Stimulated activated CD8-positive, alpha-beta memory T cell treated with anti-CD3 and anti-CD28 coated beads, Interleukin-15, amount 100 ng/mL, for 1 hour (primary cell): ENCODE measurements at places on chromosomes 12 and 14.

DNA sequence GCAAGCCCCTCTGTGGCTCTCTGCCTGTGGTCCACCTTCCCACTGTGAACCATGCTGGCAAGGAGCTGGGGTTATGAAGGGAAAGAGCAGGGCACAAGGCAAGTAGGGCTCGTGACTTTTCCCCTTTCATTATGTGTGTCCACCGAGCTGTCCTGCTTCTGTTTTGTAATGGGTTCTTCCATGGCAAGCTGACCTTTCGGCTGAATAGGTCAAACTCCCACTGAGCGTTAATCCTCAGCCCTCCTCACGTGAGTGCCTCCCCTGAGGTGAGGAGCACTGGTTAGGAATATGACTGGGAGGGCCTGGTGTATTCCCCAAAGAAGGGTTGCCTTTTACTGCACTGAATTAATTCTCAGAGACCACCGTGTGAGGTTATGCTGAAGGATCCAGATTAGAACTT is 424.3 kb downstream of the NPAS3 start:
- no peak for DNase-seq

DNA sequence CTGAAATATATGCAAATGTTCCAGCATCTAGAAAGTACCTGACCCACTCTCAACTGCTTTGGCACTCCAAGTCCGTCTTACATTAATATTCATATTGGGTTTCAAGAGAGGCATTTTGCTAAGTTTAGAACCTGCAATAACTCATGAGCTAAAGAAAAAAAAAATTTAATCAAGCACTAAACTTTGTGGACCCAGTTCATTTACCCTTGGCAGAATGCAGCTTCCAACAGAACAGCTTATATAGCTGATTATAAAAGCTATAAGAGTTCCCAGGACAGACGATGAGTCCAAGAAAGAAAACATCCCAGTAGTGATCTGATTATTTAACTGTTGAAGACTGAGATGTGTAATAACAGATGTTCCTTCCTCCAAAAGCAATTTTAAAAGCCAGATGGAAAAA is 592.0 kb downstream of the KCNH5 start:
- DNase-seq, result no peak

GRCh38 chr14:58876608-58877007 is 238.8 kb downstream of the DACT1 start:
- no peak for DNase-seq

DNA sequence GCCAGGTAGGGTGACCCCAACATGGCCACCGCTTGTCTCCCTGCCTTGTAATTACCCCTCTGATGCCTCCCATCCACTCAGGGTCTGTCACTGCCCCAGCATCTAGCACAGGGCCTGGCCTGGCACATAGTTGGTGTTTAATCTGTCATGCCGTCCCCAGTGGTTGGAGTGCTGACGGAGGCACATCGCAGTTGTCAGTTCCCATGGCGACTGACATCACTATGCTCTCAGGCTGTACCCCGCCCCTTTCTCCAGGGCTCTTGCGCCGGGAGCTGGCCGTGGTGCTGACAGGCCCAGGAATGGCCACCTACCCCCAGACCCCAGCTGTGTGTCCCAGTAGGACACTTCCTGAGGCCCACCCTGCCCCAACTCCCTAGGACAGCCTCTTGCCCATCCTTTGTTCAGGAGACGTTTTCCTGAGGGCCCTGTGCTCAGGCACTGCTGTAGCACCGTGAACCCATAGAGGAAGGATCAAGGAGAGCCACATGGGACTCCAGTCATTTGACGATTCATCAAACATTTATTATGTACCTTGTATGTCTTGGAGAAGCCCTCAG is 23.0 kb downstream of the FAM222A start:
- DNase-seq, result no peak

DNA sequence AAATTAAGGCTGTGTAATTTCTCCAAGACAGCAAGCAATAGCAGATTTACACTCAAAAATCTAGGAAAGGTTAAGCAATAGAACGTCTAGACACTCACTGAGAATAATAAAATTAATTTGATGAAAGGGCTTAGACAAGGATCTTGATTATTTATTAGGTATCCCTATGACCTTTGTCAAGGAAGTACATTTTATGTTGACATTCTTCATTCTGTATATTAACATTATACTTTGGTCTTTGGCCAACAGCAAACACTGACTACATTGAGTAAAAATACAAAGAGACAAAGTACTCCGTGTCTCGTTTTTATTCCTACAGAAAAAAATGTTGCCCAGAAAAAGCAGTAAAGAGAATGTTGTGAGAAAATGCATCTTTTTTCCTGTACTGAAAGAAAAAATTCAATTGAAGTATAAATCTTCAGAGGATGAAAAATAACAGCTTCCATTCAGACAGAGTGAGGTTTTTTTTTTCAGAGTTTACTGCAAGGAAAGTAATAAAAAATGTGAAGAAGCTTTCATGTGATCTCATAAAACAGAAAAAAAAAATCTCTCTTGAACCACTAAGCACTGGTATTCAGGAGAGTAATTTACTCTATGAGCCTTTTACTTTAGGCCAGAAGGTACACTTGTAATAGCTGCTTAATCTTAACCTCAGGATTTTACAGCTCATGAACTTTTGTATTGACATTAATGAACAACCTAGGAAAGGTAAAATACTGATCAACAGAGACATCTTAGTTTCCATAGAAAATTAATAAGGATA is 605.0 kb downstream of the FSCB start:
- DNase-seq, result no peak

GRCh38 chr12:6807170-6807569 is 14.5 kb upstream of the GPR162 start:
- DNase-seq, result no peak

- no peak for DNase-seq
These were observed 33.5 kb downstream of the SLC25A21 start for GRCh38 chr14:37138898-37139297.

DNA sequence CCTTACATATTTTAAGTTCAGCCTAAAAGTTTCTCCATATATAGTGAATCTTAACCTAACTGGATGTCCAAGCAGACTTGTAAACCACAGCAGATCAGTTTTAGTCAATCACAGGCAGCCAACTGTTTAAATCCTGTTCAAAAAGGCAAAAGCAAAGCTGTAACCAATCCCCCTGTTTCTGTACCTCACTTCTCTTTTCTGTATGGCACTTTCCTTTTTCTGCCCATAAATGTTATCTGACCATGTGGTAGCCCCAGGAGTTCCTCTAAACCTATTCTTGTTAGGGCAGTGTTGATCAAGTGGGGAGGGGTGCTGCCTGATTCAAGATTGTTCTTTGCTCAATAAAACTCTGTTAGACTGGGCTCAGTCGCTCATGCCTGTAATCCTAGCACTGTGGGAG is 8.5 kb upstream of the DACT1 start:
- no peak for DNase-seq

- no peak for DNase-seq
These were observed 41.7 kb upstream of the FUT8 start for GRCh38 chr14:65370801-65371248.

- no peak for DNase-seq
These were observed 750 bp upstream of the DBX2 start for GRCh38 chr12:45051572-45052125.

DNA sequence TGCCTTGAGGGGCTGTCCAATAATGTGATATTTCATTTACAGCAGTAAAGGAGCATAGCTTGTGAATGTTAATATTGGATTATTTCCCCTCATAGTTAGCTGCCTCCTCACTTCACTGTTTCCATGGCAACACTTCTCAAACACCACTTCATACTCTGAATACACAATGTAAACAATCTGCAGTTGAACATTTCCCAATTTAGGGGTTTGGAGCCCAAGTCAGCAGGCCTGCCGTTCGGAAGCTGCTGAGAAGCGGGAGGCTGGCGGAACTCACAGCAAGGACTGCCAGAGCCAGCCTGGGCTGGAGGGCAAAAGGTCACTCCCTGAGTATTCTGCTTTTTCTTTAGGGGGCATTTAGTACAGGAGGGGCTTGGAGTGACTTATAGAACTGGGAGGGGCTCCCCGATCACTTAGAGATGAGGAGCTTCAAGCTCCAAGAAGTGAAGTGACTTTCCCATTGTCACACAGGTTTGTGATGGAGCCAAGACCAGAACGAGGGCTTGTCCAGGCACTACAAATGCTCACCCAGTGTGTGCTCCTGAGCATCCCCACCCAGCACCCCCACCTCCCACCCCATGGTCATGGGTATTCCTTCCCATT is 12.1 kb upstream of the SLC24A4 start:
- no peak for DNase-seq

DNA sequence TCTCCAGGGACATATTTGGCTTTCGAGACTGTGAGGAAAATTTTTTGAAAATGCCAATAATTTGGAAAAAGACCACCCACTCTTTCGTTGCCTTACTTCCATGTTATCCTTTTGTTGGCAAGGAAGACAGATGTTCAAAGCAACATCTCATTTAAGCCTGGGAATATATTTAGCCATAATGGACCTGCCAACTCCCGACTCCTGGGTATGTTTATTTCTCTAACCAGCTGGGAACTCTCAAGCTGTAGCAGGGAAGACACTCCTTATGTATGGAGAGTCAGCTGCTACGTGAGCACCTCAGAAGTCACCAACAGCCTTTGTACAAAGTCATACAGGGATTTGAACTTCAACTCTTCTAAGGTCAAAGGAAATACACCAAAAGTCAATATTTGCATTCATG is 96.5 kb upstream of the DAAM1 start:
- DNase-seq, result no peak

DNA sequence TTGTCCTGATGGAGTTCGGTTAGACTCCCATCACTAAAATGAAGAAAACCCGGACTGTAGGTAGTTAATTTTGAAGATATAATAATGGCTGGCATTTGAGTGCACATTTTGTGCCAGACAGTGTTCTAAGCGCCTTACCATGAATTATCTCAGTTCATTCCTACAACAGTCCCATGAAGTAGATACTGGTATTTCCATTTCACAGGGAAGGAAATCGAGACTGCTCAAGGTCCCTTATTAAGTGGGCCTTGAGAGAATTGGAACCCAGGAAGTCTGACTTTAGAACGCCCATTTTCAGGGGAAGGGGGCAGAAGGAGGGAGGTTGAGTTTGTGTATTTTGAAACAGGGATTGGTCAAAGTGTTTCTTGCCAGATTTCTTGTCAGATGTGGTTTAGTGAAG is 855 bp downstream of the MNAT1 start:
- no peak for DNase-seq

DNA sequence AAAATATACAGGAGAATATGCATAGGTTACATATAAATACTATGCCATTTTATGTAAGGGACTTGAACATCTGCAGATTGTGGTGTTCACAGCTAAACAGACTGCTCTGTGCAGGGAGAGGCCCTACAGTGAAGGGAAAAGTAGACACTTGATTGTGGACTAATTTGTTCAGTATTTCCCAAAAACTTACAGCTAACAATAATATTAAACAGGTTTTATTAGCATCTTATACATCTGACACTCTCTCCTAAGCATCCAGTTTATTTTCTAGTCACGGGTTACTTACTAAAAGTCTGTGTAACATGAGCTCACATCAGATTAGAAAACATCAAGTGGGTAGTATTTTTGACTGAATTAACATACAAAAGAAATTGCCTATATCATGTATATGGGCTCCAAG is 53.3 kb upstream of the OR5AU1 start:
- DNase-seq, result no peak

DNA sequence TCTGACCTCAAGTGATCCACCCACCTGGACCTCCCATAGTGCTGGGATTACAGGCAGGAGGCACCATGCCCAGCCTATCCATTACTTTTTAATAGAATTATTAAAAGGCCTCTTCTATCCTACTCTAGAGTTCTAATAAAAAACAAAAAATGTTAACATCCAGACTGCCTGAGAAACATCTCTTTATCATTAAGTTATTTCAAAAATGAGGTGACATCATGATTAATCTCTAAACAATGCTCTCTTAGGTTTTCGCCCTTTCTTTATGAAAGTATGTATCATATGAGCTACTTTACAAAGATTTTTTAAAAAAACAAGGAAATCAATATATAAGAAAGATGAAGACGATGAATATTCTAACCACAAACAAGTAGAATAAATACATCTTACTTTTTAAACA is 52.6 kb downstream of the FGD6 start:
- no peak for DNase-seq

- no peak for DNase-seq
These were observed 80.6 kb downstream of the KCNK10 start for GRCh38 chr14:88242446-88242845.

- DNase-seq, result no peak
These were observed 390.7 kb downstream of the VRK1 start for GRCh38 chr14:97187916-97188315.

- no peak for DNase-seq
These were observed 908.8 kb downstream of the VRK1 start for GRCh38 chr14:97705976-97706375.

DNA sequence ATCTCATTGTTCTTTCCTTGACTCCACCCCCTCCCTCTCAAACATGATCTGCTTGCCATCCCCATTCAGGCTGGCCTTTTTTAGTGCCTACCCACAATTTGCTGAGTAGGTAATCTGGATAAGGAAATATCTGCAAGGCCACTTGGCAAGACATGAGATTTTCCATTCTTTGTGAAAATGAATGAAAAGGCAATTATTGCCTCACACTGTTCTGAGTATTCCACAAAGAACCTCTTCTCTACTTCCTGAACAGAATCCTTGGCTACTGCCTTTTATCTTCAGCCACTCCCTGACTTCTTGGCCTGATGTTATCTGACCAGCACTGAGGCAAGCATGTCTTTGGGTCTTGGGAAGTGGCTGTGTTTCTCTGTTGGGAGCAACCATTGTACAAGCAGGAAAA is 263.2 kb upstream of the ATP2B1 start:
- no peak for DNase-seq

DNA sequence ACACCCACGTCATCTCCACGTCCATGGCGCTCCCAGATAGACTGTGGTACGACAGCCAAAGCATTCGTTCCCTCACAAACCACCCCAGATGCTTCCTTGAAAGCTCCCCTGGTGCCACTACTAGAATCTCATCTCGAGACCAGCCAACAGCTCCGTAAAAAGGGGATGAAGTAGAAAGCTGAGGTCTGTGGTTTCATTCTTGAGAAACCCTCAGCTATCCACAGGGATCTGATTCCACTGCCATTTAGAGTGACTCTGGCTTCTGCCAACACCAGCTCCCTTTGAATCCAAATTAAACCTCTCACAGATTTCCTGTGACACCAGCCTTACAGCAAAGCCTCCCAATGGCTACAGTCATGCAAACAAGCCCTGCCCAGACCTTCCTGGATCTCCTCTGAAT is 18.5 kb upstream of the FOXN3 start:
- no peak for DNase-seq
